CD14-positive monocyte (primary cell): ENCODE measurements at places on chromosomes 3 and 15.
A peak's percentile ranks its signal among the peaks of the same experiment; 100 is the strongest.

GRCh38 chr3:117798221-117798620 lies 1088.6 kb downstream of the TUSC7 start:
- no peak for DNase-seq

- no peak for DNase-seq
Observed at GRCh38 chr3:68018275-68018674, 363.9 kb upstream of the SUCLG2 start.

GRCh38 chr3:39127269-39127907 lies 19.9 kb downstream of the TTC21A start:
- no peak for DNase-seq

DNA sequence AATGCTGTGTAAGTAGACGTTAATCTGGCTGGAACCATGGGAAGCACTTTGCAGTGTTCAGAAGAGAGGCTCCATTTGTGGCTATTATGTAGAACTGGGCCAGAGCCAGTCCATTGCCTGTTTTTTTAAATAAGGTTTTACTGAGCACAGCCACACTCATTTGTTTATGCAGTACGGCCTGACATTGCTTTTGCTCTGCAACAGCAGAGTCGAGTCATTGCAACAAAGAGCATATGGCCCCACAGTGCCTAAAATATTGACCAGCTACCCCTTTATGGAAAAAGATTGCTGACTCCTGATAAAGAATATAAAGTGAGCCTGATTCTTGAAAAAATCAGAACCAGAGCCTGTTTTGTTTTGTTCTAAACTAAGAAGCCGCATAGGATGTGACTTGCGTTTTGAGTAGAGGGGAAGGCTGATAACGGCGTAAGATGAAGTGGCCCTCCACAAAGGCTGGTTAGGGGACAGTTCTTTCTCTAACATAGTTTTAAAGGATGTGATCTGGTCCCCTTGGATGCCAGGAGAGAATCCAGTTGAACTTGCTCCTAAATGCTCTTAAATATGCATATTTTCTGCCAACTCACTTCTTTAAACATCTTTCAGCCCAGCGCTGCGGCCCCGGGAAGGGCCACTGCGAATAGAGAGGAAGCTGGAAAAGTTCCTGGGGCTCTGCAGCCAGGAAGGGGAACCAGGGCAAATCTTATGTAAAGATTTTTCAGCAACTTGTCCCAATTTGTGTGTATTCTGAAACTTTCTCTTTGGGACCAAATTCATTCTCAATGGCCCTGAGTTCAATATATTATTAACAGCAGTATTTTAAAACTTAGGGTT lies 64.5 kb downstream of the GLDN start:
- DNase-seq = no peak

DNA sequence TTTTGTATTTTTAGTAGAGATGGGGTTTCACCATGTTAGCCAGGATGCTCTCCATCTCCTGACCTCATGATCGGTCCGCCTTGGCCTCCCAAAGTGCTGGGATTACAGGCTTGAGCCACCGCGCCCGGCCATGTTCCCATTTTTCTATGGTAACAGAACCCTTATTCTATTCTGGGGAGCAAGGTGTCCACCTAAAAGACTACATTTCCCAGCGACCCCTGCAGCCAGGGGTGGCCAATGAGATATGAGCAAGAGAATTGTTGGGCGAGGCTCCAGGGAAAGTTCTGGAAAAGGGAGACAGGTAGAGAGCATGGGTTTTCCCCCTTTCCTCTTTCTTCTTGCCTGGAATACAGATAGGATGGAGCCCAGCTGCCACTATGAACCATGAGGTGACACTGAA lies 96.9 kb downstream of the LINGO1 start:
- no peak for DNase-seq

DNA sequence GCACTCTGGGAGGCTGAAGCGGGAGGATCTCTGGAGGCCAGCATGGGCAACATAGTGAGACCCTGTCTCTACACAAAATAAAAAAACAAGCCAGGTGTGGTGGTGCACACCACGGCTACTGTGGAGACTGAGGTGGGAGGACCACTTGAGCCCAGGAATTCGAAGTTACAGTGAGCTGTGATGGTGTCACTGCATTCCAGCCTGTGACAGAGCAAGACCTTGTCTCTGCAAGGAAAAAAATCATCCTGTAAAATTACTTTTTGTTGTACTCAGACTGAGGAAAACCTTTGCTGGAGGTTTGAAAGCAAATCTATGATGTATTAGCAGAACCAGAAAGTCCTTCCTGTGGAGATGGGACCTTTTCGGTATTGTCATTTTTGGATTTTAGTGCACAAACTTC lies 63.3 kb downstream of the ATP1B3 start:
- no peak for DNase-seq

DNA sequence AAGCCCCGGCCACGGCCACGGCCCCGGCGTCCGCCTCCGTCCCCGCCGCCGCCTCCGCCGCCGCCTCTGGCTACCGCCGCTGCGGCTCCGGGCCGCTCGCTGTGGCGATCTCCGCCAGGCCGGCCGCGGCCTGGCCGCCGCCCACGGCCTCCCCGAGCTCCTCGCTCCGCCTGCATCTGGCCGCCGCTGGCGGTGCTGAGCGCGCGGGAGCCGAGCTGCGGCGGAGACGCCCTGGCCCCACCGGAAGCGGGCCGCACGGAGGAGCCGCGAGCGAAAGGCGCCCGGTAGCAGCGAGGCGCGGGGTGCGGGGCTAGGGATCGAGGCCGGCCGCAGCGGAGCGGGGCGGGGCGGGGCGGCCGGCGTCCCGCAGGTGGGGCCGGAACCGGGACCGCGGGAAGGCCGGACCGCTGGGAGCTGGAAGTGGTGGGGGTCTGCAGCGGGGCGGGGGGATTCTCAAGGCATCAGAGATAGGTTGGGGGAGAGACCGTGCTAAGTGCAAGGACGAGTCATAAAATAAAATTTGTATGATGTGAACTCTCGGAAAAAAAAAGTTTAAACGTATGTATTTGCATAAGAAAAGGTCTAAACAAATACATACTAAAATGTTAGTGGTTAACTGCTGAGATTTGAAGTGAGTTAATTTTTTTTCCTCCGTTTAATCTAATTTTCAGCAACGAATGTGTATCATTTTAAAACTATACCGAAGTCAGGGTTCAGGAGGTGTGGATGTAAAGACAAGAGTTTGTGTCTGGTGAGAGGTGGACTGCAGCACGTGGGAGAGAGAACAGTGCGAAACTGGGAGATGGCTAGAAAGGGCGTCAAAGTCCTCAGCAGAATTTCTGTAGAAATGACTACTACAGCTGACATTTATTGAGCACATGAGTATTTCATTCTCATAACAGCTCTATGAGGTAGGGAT lies at the start of gene AVEN:
Gene AVEN, minus strand, starts transcription at position 334 of the 919 bp plus-strand sequence. Its CDS starts 158 bp downstream, at position 176.
- DNase-seq = peak; percentile 17

GRCh38 chr3:142315083-142315482 lies 89.7 kb upstream of the GK5 start:
- DNase-seq = no peak

- no peak for DNase-seq
Observed at GRCh38 chr15:36632226-36632625, 52.8 kb downstream of the CDIN1 start.

GRCh38 chr15:32053719-32054118 lies 23.4 kb downstream of the CHRNA7 start:
- DNase-seq = no peak

- DNase-seq = no peak
Observed at GRCh38 chr3:156148345-156148945, 28.1 kb downstream of the KCNAB1 start.

DNA sequence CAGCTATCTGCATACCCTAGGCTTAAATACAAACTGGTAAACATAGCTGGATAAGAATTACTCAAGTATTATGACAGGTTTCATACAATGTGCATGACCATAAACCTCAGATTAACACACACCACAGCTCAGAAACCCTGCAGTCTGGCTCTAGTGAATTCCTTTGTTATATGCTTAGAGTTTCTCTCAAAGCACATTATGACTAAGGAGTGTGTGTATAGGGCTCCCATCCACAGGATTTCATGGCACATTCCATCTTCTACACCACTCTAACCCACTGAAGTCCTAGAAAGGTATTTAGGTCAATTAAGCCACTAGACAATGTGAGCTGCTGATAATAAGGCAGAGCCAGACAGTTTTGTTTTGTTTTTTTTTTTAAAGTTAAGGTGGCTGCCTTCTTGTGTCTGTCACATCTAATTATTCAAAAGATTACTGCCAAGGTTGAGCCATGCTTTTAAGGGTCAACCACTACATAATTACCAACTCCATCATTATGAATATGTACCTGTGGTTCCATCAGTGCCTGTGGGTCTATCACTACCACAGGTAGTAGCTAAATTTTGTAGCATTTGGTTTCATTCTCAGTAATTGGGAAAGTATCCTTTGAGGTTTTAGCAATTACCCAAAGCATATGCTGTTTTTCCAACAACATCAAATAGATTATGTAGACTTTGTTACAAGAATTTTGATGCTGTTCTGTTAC lies 107.0 kb downstream of the ALCAM start:
- no peak for DNase-seq

GRCh38 chr15:92020804-92021203 lies 167.3 kb downstream of the SLCO3A1 start:
- DNase-seq = no peak

DNA sequence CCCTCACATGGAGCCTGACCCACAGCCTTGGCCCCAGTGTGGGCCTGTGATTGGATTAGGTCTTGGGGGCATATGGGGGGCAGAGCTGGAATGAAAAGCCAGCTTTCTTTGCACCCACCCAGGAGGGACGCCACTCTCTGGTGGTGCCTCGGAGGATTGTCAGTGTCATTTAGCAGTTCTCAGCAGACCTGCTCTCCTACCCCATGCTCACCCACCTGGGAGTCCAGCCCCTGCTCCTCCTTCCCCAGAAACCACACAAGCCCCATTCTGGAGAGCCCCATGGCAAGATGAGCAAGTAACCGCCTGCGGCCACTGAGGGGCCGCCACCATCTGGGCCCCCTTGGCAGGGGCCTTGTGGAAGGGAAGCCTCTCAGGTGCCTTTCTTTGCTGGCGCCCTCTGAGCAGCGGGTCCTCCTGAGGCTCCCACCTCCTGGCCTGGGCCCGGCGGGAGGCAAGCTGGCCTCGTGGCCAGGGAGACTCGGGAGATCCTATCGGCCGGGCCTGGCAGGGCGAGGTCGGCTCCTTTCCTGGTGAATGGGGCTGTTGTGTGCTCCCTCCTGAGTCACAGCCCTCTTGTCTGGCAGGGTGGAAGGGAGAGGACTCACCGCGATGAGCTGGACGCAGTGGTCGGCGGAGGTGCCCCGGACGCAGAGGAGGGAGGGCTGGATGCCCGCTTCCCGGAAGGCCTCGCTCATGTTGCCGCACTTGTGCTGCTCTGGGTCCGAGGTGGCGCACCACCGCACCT lies 2.3 kb downstream of the MELTF start:
- peak; percentile 3 for DNase-seq
